ENCODE measurements at places on chromosomes 3 and 15.

DNA sequence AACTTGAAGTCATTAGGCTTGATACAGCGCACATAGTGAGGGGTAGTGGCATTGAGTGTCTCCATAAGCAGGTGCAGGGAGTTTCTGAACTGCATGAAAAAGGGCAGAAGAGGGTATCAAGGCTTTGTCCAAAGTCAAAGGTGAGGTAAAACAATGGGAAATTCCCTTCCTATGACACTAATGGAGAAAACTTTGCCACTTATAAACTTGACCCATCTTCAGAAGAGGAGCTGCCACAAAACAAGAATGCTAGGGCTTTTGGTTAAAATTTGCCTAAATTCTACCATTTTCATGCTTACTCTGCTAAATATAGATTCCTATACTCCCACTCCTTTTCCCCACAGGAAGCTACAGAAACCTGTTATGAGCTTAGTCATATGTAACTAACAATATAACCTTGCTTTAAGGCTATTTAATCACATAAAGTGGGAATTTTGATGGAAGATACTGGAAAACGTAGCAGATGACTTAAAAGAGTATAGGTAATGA is 87.5 kb upstream of the MYO5C start:
- no peak for DNase-seq

DNA sequence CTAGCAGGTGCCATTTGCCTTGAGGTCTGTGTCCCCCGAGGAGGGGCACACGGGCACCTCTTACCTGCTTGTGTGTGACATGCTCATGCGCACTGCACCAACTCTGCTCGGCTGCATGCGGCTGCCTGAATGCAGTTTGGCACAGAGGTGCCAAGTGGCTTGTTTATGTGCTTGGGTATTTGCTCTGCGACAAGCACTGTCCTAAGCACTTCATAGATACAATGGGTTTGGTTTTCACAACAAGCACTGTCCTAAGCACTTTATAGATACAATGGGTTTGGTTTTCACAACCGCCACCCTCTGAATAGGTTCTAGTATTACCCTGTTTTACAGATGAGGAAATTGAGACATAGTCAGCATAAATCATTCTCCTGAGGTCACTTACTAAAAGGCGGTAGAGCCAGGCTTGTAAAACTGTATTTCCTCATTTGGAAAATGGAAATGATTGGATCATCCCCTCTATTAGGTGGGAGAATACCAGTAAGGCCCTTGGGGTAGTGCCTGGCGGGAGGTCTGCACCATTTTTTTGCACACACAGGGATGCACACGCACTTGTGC is 487 bp downstream of the ITIH4 start:
- DNase-seq = no peak

- no peak for DNase-seq
Observed at GRCh38 chr15:73767806-73768501, 14.8 kb upstream of the INSYN1 start.

DNA sequence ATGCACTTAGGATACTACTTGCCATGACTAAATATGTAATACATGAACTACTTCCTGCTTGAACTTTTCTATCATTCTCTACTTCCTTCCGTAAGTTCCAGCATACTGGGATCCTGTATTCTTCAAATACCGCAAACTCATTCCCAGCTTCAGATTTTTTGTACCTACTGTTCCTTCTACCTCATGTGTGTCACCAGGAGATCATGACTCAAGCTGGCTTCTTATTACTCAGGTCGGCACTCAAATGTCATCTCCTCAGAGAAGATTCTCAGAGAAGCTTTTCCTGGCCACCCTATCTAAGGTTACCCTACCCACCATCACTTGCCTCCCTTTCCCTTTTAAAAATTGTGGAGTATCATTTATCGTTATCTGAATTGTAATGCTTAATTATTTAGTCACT is 66.7 kb downstream of the RFX7 start:
- peak; percentile 45 for DNase-seq

DNA sequence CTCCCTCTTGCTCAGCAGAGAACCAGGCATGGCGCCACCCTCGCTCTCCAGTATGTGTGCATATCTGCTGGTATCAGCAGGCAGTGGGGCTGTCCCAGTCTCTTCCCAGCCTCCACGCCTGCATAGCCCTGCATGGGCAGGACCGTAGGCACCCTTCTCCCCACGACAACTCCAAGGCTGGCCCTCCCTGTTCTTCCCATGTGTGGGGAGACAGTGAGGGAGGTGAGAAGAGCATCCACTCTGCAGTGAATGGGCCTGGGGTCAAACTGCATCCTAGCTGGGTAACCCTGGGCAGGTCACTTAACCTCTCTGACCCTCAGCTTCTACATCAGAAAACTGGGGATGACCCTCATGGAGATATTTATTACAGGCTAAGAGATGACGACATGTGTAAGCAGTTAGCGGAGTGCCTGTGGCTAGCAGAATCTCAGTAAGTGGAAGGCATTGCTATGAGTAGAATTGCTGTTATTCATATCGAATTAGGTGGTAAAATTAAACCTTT is 13.3 kb upstream of the SSUH2 start:
- no peak for DNase-seq

DNA sequence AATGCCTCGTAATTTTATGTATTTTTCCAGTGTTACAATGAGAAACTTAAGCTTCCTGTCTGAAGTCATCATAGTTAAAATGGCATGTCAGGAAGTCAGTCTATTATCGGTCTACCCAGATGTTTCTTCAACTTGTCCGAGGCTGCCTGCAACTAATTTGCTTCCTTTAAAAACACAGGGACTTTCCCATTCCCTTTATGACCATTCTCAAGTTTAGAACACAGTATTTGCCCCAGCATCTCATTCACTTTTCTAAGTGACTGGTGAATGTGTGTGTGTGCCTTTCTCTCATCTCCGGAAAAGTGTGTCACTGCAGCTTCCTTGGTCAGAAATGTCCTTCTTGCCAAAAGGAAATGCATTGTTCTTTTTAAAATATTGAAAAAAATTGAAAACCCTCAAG is 466.6 kb downstream of the RAP2B start:
- DNase-seq = peak; percentile 18

DNA sequence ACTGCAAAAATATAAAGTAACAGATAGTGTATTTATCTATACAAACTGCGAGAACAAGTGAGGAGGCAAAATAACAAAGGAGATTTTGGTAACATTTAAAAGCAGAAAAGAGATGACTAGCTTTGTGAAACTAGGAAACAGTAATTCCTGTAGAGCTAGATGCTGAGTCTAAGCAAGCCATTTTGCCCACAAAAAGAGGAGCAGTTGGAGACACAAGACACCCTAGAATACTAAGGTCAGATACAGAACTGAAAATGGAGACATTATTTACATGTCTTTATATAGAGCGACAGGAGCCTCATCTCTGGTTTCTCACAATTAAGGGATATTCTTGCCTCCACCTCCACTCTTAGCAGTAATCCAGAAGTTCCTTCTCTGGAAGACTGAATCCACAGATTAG is 732.4 kb upstream of the GBE1 start:
- DNase-seq = no peak

GRCh38 chr3:13281507-13282357 is 138.4 kb downstream of the NUP210 start:
- no peak for DNase-seq

DNA sequence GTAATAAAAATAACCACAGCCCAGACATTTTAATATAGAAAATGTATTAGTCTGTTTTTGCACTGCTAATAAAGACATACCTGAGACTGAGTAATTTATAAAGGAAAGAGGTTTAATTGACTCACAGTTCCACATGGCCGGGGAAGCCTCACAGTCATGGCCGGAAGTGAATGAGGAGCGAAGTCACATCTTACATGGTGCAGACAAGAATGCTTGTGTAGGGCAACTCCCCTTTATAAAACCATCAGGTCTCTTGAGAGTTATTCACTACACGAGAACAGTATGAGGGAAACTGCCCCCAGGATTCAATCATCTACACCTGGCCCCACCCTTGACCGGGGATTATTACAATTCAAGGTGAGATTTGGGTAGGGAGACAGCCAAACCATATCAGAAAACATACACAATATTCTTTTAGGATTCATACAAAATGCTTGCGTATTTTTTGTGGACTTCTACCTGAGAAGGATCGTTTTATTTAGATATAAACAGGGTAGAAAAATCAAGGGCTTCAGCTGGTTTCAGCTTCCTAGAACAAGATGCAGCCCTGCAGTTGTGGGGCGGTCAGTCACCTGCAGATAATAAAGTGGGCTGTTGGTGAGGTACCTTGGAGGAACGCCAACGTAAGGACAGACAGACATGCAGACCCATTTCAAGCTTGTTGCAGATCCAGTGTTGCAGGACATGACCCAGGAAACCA is 101.9 kb downstream of the TNIK start:
- DNase-seq = peak; percentile 25

DNA sequence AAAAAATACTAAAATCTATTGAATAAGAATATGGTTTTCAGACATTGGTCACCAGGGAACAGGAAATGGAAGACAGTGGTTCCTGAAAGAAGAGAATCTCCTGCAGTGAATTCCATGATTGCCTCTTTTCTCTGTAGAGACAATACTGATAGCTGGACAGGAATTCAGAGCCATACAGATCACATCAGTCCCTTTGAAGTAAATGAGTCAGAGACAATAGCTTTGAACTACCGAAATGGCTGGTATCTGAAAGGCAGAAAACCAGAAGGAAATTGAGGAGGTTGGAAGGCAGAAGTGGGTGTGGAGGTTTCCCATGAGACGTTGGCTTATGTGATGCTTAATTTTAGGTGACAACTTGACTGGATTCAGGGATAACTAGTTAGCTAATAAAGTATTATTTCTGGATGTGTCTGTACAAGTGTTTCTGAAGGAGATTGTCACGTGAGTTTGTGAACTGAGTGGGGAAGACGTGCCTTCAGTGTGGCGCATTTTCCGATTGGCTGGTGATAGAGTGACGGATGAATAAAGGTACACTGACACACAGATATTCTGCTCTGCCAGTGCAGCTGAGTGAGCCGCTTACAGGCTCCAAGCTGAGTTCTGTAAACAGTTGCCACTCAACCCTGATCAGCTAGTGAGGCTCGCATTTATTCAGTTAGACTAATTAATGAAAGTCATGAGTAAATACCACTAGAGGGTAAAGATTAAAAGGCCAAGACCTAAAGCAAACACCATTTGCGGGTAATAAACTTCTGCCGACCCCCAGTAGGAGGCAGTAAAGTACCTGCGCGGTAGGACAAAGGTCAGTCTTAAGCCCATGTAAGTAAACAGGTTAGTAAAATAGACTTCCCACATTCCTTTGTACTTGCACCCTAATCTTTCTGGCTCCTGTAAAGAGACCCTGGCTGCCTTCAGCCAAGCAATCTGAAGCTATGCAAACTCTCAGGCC is 1298.6 kb downstream of the SI start:
- no peak for DNase-seq

- DNase-seq = no peak
Observed at GRCh38 chr3:156657862-156658731, 16.3 kb upstream of the TIPARP start.

DNA sequence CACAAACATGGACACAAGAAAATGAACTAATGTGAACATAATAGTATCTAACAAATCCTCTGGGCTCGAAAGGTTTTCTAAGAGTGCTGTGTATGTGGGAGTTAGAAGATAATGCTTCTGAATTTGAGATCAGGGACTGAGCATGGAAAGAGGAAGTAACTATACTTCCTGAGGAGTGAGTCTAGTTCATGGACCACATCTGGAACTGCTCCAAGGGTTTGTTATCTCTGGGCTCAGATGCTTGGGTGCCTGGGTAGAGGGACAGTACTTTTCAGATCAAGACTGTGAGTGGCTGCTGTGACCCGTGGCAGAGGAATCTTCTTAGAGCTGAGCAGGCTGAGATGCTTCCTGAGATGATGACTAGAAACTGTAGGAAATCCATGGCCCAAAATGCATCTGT is 28.5 kb downstream of the TBC1D23 start:
- no peak for DNase-seq

DNA sequence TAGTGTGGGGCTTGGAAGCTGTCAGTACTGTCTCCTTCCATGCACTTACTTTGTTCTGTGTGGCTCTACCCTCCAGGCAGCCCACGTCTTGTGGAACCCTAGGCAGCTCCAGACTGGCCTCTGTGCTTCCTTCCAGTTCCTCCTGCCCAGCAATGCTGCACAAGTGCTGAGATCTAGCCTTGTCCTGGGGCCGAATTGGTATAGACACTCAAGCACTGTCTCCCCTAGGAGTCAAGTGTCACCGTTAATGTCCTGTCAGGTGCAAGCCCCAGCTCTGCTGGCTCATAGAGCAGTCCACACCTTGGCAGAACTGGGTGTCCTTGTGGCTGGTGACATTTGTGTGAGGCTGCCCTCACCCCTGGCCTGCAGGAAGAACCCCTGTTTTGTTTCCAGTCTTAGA is 130.1 kb downstream of the EEFSEC start:
- no peak for DNase-seq

- no peak for DNase-seq
Observed at GRCh38 chr3:131518680-131519079, 15.9 kb upstream of the MRPL3 start.

- DNase-seq = no peak
Observed at GRCh38 chr3:144119633-144120032, 148.0 kb downstream of the DIPK2A start.

GRCh38 chr3:195080571-195081151 is 190.3 kb downstream of the XXYLT1 start:
- DNase-seq = no peak

DNA sequence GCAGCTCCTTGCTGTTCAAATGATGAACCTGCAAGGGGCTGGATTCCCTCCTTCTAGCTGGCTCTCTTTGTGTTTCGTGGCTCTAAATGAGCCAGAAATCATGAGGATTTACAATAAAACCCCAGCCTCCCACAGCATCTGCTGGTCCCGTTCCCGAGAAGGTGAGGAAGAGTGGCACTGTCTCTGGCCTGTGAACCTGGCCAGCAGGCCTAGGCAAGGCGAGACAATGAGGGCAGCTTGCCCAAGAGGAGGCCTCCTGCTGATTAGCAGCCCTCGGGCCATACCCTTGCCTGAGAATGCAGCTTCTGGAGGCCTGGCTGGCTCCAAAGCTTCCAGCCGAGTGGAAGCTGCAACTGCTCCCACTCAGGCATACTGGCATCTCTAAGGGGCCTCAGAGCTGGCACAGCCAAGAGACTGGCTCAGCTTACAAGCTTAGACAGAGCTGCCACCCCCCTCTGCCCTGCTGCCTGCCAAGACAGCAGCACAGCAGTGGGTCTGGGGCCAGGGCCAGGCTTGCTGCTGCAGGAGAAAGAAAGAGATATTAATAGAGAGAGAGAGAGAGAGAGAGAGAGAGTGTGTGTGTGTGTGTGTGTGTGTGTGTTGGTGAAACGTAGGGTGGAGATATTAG is 76.5 kb downstream of the HMG20A start:
- no peak for DNase-seq

- no peak for DNase-seq
Observed at GRCh38 chr3:65385805-65386204, 652.9 kb downstream of the MAGI1 start.

DNA sequence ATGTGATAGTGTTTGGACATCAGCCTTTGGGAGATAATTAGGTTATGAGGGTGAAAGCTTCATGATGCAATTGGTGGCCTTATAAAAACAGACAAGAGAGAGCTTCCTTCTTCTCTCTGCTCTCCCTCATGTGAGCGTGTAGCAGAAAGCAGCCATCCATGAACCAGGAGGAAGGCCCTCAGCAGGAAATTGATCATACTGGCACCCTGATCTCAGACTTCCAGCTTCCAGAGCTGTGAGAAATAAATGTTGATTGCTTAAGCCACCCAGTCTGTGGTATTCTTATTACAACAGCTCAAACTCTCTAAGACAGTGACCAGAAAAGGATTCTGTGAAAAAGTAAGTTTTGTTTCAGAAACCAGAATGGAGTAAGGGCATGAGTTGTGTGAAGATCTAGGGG is 13.3 kb downstream of the STAC start:
- no peak for DNase-seq
